ENCODE measurements at places on chromosomes 16 and 17.

DNA sequence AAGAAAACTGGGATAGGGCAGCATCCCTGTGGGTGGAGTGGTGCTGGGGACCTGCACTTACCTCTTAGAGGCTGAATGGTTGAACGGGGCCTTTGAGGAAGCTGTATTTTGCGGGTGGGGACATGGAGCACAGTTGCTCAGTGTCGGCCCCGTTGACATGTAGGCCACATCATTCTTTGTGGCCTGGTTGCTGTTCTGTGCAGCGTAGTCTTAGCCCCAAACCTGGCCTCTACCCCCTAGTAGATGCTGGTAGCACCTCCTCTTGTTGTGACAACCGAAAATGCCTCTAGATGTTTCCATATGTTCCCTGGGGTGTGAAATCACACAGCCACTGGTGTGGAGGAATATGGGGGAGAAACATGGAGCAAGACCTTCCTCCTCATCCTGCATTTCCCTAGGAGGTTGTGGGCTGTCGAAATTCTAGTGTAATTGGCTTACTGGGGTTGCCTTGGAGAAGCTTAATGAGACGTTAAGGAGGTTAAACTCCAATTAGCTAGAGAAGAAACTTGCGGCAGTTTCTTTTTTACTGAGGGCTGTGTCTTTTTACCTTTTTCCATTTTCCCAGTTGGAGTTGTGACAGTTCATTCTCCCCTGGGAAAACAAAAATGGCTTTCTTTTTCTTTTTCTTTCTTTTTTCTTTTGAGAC is 9.4 kb downstream of the ABCC1 start:
- DNase-seq, result no peak

- no peak for DNase-seq
Observed at GRCh38 chr16:49460786-49461470, 87.3 kb downstream of the C16orf78 start.

DNA sequence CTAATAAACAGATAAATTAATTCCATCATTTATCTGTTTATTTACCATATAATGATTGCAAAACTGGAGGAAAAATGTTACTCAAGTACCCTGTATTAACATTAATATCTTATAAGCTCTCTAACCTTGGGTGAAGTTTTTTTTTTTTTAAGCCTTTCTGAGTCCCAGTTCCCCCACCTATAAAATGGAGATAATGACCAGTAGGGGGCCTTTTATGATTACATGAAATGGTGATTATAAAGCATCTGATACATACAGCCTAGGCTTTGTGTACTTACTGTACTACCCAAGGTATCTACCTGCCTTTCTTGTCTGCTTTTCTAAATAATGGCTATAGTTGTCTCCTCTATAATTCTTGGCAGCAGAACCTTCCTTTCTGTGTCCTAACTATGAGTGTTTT is 22.6 kb downstream of the LRRC36 start:
- no peak for DNase-seq

GRCh38 chr16:55056585-55057401 is 126.1 kb downstream of the IRX5 start:
- no peak for DNase-seq

DNA sequence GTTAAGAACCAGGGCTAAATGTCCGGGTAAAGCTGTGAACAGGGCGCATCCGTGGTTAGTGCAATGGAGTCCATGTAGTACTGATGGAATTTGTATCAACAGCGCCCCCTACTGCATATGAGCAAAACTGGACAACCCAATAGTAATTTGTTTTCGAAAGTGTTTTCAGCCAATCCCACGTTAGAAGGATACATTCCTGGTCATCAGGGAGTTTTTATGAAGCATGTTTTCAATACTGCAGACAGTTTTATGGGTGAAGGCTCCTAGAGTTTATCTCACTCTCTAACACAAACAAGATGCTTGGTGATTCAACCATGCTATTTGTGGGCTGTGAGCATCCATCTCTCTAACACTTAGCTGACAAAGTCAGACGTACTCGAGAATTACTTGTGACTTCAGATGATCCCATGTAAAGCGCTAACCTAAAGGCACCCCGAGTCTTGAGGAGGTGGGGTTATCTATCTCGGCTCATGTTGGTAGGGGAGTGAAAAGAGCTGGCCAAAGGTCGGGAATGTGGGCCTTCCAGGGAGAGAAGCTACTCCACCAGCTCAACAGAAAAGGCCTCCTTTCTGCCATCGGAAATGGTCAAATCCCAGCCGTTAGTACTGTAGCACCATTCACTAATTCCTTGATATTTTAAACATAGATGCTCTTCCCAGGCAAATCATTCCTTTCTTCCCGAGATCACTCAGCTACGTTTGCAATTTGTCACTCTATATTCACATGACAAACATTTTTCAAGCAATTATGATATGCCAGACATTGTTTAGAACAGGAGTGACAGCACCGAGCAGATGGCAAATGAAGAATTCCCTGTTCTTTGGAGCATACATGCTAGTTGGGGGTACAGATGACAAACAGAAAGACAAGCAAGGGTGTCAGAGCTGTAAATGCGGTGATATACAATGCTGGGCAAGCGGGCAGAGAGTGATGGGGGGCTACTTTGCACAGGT is 46.9 kb upstream of the HNF1B start:
- no peak for DNase-seq

DNA sequence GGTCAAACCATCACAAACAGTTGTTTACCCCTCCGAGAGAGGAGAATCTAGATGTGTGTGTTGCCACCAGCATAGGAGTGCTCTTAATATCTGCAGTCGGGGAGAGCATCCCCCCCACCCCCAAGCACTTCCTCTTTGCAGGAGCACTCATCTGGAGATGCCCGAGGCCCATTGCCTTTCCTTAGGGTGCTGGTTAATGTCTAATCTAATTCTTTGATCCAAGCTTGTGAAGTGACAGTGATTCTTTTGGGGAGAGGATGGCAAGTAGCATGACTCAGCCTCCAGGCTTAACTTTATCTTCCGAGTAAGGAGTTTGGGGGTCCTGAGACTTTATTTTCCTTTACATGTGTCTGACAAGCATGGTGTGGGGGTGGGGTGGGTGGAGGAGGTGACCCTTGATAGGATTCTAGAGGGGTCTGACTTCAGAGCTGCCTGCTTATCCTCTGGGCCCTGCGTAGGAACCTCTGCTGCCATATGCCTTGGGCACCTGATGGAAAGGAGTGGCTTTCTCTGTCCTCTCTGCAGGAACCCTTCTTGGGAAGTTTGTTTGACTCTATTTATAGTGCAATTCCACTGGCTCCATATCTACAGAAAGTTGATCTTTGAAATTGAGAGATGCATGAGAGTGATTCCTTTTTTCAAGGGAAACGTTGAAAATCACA is 207.1 kb downstream of the SPECC1 start:
- no peak for DNase-seq

DNA sequence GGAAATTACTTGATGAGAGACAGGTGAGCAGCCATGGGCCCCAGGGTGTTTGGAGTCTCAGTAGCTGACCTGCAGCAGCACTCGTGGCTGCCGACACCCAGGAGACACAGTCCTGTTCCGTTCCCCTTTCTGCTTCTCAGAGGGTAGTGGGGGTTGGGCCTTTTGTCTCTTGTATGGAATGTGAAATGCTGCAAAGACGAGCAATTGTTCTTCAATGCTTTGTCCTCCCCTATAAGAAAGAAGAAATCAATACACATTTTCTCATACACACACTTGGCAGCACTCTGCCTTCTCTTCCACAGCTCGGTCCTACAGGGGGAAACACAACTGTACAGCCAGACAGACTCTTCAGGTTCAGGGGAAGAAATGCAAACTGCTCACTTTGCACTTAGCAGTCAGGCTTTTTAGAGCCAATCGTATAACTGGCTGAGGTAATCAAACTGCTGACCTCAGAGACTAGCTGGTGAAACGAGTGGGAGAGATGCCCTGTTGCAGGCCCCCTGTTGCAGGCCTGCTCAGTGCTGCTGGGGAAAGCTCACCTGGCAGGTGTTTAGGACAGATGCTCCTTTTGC is 96.7 kb downstream of the AATF start:
- no peak for DNase-seq

DNA sequence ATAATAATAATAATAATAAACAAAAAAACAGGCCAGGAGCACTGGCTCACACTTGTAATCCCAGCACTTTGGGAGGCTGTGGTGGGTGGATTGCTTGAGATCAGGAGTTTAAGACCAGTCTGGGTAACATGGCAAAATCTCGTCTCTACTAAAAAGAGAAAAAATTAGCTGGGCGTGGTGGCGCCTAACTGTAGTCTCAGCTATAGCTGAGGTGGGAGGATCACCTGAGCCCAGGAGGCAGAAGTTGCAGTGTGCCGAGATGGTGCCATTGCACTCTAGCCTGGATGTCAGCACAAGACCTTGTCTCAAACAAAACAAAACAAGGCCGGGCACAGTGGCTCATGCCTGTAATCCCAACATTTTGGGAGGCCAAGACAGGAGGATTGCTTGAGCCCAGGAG is 18.7 kb upstream of the ATP6V0C start:
- DNase-seq, result no peak

- no peak for DNase-seq
Observed at GRCh38 chr17:77483128-77483598, 342.4 kb downstream of the SEC14L1 start.

DNA sequence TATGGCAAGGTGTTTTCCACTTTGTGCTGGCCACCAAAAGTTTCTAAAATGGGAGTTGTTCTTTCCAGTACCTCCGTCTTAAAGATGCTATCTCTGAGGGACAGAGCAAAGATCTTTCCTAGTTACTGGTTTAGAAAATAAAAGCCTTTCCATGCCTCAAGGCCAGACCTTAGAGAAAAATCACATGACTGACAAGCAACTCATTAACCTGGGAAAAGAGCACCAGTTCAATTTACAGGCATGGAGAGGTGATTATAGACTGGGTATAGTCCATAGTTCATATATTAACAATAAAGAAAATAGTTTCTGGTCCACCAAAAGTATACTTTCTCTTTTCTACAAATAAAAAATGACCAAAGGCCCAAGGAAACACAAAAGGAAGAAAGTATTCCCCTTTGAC is 230.7 kb downstream of the TOX3 start:
- no peak for DNase-seq

Measured in stimulated activated CD4-positive, alpha-beta T cell treated with anti-CD3 and anti-CD28 coated beads, Interleukin-15, amount 100 ng/mL, for 1 hour (primary cell).